Sigmoid colon (tissue), 7 donors: ENCODE measurements at places on chromosomes 7 and 10. TPM values are rescaled to one million over a fixed set of nuclear protein-coding genes. Genes with fewer than 3 reads are reported as not detected.

Gene ADAM8
- total RNA-seq = 0.66 TPM

Gene HYAL4
- not detected for total RNA-seq

DNA sequence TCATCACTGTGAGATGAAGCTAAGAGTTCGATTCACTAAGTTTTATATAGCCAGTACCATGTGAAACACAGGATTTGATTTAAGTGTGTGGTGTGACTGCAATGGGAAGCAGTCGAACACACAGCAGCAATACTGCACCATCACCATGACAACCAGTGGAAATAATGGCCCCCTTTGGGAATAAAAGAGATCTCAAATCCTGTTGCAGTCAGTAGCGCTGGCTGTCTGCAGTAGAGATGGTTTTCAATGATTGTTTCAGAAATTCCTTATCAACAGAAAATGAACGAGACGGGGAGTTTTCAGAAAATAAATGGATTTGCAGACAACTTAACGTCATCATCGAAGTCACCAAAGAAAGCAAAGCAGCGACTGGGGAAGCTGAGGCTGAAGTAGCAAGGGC is 91.0 kb downstream of the PTPRE start:
- peaks cover 10% of the 10 kb centered on the region for H3K4me1 ChIP-seq
- no peaks in the 10 kb centered on the region for H3K36me3 ChIP-seq
- H3K27ac ChIP-seq = peak overlapping the region; percentile 47
- DNase-seq = peak; percentile 29
- no peaks in the 10 kb centered on the region for H3K27me3 ChIP-seq
- H3K4me3 ChIP-seq = no peak overlapping the region

Gene HGF
- 5.6 TPM for total RNA-seq

DNA sequence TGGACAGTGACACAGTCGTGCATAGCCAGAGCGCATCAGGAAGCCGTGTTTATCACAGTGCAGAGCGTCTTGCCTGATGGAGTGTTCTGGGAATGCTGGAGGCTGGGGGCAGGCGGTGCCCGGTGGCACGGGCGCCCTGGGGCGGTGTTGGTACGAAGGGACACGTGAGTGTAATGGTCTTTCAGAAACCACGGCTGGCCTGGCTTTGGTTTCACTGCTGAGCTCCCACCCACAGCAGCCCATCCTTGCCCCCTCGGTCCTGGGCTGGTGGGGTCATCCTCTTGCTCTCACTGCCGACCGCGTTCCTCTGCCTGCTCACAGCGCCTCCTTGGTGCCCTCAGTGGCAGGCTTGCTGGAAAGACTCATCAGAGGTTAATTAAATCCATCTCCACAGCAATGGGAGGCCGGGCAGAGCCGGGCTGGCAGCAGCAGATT is 50.6 kb downstream of the NKX6-2 start:
- H3K27ac ChIP-seq = no peak overlapping the region
- H3K27me3 ChIP-seq = no peaks in the 10 kb centered on the region
- DNase-seq = no peak
- no peak overlapping the region for H3K4me3 ChIP-seq
- H3K36me3 ChIP-seq = no peaks in the 10 kb centered on the region

DNA sequence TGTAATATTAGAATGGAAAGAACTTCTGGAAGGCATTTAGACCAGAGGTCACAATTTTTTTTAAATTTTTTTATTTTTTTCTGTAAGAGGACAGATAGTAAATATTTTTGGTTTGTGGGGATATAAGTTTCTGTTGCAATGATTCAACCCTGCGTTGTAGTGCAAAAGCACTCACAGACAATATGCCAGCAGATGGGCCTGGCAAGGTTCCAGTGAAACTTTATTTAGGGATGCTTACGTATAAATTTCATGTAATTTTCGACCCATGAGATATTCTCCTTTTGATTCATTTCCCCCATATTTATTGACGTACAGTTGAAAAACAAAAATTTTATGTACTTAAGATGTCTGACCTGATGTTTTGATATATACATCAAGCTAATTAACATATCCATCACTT is 72.8 kb upstream of the NMT2 start:
- H3K27me3 ChIP-seq = no peaks in the 10 kb centered on the region
- no peaks in the 10 kb centered on the region for H3K36me3 ChIP-seq
- H3K4me3 ChIP-seq = no peak overlapping the region
- peaks cover 14% of the 10 kb centered on the region for H3K4me1 ChIP-seq

- no peak overlapping the region for H3K4me3 ChIP-seq
- H3K4me1 ChIP-seq = no peaks in the 10 kb centered on the region
- no peak overlapping the region for H3K27ac ChIP-seq
- H3K36me3 ChIP-seq = no peaks in the 10 kb centered on the region
- H3K27me3 ChIP-seq = no peaks in the 10 kb centered on the region
- no peak for DNase-seq
Measured at GRCh38 chr10:88413412-88413811, 169.7 kb downstream of the RNLS start.

GRCh38 chr7:19747740-19748339 is 25.6 kb downstream of the TMEM196 start:
- no peak for DNase-seq
- H3K4me1 ChIP-seq = no peaks in the 10 kb centered on the region
- H3K27me3 ChIP-seq = no peaks in the 10 kb centered on the region
- H3K4me3 ChIP-seq = no peak overlapping the region
- no peak overlapping the region for H3K27ac ChIP-seq

GRCh38 chr7:11589251-11589650 is 242.7 kb downstream of the THSD7A start:
- H3K4me1 ChIP-seq = no peaks in the 10 kb centered on the region
- H3K27ac ChIP-seq = no peak overlapping the region
- H3K27me3 ChIP-seq = no peaks in the 10 kb centered on the region
- no peak for DNase-seq

Gene EBLN1
- total RNA-seq = not detected

- no peak overlapping the region for H3K27ac ChIP-seq
- H3K4me1 ChIP-seq = no peaks in the 10 kb centered on the region
- H3K27me3 ChIP-seq = no peaks in the 10 kb centered on the region
- no peaks in the 10 kb centered on the region for H3K36me3 ChIP-seq
- no peak overlapping the region for H3K4me3 ChIP-seq
- no peak for DNase-seq
Measured at GRCh38 chr7:32223071-32223650, 153.0 kb upstream of the PDE1C start.

Gene ITIH5
- total RNA-seq = 126 TPM

DNA sequence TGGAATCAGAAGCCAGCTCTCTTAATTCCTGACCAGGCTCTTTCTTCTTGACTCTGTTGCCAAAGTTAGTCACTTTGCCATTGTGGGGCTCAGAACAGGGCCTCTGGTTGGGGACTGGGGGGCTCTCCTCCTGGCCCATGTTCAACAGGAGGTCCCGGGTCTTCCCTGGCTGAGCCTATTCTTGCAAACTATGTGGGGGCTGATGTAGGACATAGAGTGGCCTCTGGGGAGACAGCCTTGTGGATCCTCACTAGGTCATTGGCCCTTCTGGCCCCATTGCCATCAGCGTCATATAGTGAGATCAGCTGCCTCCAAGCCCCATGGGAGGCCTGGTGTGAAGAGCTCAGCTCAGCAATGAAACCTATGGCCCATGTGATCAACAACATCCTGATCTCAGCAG is 77.6 kb upstream of the LEP start:
- DNase-seq = no peak
- H3K4me1 ChIP-seq = peaks cover 24% of the 10 kb centered on the region
- H3K27me3 ChIP-seq = peaks cover 60% of the 10 kb centered on the region
- no peaks in the 10 kb centered on the region for H3K36me3 ChIP-seq
- H3K4me3 ChIP-seq = no peak overlapping the region
- H3K27ac ChIP-seq = no peak overlapping the region

DNA sequence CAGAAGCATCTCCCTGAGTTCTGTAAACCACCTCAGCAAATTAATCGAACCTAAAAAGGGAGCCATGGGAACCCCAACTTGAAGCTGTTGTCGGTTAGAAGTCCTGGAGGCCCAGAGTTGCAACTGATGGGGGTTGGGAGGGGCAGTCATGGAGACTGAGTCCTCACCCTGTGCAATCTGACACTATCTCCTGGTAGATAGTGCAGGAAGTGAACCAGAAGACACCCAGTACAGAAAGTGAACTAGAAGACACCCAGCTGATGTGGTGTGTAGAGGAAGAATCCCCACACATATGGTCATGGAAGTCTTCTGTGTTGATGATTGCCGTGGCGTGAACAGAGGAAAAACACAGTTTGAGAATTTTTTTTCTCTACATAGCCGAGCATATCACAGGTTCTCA is 58.8 kb upstream of the SRRM3 start:
- no peak for DNase-seq
- H3K4me3 ChIP-seq = no peak overlapping the region
- no peaks in the 10 kb centered on the region for H3K27me3 ChIP-seq
- H3K27ac ChIP-seq = no peak overlapping the region
- no peaks in the 10 kb centered on the region for H3K36me3 ChIP-seq

DNA sequence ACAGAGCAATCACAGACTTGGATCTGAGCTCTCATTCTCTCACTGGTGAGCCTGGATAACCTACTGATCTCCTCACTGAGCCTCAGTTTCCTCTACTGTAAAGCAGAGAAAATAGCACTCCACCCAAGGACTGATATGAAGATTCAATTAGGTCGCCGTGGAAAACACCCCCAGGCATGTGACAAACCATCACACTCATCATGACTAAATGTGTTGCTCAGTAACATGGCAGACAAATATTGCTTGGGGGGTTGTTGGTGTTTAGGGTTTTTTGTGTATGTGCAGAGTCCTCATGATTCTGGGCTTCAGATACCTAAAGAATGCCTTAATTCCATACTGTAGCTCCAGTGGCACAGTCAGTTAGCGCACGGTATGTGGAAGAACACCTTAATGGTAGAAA is 122.1 kb upstream of the TCF7L2 start:
- no peaks in the 10 kb centered on the region for H3K4me1 ChIP-seq
- H3K4me3 ChIP-seq = no peak overlapping the region
- no peaks in the 10 kb centered on the region for H3K36me3 ChIP-seq

DNA sequence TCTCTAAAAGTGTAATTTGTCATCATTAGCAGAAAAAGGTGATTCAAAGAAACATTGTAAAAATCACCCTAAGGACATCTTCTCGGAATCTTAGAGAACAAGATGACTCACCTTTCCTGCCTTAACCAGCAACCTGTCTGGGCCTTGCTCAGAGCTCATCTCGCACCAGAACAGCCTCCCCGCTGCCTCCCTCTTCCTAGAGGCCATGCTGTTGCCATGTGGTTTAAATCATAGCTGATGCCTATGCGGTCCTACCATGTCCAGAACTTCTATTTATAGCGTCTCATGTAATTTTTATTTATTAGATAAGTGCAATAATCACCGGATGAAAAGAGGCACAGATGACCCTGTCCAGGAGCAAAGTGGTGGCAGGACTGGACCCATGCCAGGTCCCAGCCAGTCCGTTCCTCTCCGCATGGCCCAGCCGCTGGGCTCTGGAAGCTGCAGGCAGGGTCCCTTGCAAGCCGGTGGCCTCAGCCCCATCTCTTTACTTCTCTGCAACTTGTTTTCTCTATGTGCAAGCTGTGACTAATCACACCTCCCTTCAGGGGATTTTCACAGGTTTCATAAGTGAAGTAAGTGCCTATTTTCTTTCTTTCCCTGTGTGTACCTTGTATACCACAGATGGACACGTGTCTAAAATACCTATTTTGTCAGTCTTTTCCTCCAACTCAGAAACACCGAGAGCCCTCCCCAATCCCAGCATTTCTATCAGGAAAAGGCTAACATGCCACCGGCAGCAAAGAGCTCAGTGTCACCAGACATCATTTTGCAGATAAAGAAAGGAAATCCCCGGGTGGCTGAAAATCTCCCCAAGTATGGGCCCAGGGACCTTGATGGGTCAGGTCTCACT is 27.1 kb downstream of the KLF6 start:
- no peaks in the 10 kb centered on the region for H3K36me3 ChIP-seq
- no peak for DNase-seq
- H3K4me1 ChIP-seq = peaks cover 8% of the 10 kb centered on the region
- no peak overlapping the region for H3K27ac ChIP-seq

DNA sequence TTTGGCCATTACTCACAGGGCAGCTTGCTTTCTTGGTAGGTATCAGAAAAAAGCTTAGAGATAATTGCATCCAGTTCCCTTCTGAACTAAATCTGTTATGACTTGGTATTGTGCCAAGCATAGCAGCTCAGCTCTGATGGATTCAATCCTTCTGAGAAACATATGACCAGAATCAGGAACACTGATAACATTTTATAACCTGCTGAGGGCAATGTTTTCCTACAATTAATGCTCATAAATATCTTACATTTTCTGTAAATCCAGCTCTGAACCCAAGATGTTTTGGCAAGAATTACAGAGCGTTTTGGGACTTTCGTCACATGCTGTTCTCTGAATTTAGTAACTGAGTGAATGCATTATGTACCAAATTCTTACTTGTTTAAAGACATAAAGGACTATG is 167.8 kb downstream of the KIF20B start:
- no peaks in the 10 kb centered on the region for H3K4me1 ChIP-seq
- no peaks in the 10 kb centered on the region for H3K27me3 ChIP-seq
- H3K36me3 ChIP-seq = no peaks in the 10 kb centered on the region
- H3K27ac ChIP-seq = no peak overlapping the region
- no peak overlapping the region for H3K4me3 ChIP-seq
- DNase-seq = no peak

DNA sequence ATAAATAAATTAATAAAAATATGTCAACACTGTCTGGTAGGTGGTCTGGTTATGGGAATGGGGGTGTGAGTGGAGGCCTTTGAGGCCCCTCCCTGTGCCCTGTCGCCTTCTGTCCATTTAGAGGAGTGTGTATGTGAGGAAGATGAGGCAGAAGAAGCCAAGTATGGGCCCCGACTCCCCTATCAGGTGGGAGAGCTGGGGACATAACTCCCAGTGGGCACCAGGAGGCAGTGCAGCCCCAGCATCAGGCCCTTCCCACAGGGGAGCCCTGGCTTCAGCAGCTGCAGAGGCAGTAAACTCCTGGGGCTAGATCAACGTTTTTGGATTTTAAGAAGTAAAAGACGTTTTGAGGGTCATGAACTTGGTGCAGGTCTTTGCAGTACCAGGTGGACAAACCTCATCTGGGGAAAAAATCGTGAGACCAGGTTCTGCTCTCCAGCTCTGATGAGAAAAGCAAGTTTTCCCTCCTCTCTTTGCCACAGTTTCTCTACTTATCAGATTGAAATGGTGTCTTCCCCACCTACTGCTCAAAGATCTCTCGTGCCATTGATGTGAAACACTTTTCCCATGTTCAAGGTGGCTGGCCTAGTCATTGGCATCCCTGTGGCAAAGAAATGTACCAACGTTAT is 167.8 kb upstream of the EEPD1 start:
- H3K36me3 ChIP-seq = no peaks in the 10 kb centered on the region
- DNase-seq = peak; percentile 89
- no peaks in the 10 kb centered on the region for H3K4me1 ChIP-seq
- no peak overlapping the region for H3K4me3 ChIP-seq

Gene SRRM3
- total RNA-seq = 1.6 TPM

Gene PAPOLB
- 1.1 TPM for total RNA-seq

GRCh38 chr7:95906851-95907250 is 134.5 kb downstream of the DYNC1I1 start:
- no peaks in the 10 kb centered on the region for H3K27me3 ChIP-seq
- no peak overlapping the region for H3K27ac ChIP-seq
- H3K4me1 ChIP-seq = peaks cover 6% of the 10 kb centered on the region
- no peak overlapping the region for H3K4me3 ChIP-seq
- H3K36me3 ChIP-seq = no peaks in the 10 kb centered on the region

Gene SEMA3C
- total RNA-seq = 298 TPM

GRCh38 chr7:134075799-134076198 is 51.3 kb upstream of the LRGUK start:
- H3K27me3 ChIP-seq = no peaks in the 10 kb centered on the region
- H3K27ac ChIP-seq = no peak overlapping the region
- DNase-seq = no peak
- H3K36me3 ChIP-seq = no peaks in the 10 kb centered on the region
- H3K4me1 ChIP-seq = no peaks in the 10 kb centered on the region

GRCh38 chr10:88162852-88163251 is 299.4 kb downstream of the PTEN start:
- H3K36me3 ChIP-seq = no peaks in the 10 kb centered on the region
- no peak overlapping the region for H3K27ac ChIP-seq
- no peaks in the 10 kb centered on the region for H3K27me3 ChIP-seq
- DNase-seq = no peak
- H3K4me3 ChIP-seq = no peak overlapping the region
- peaks cover 14% of the 10 kb centered on the region for H3K4me1 ChIP-seq
